ENCODE measurements at places on chromosomes 3 and 15.

- DNase-seq, result no peak
Measured at GRCh38 chr15:57795261-57795660, 88.7 kb downstream of the POLR2M start.

- DNase-seq, result no peak
Measured at GRCh38 chr15:87633525-87633924, 623.0 kb downstream of the NTRK3 start.

- no peak for DNase-seq
Measured at GRCh38 chr3:72328755-72329277, 519.4 kb downstream of the SHQ1 start.

- DNase-seq, result no peak
Measured at GRCh38 chr15:71496336-71496955, 313.9 kb upstream of the NR2E3 start.

- no peak for DNase-seq
Measured at GRCh38 chr3:100748220-100748619, 38.9 kb downstream of the TFG start.

DNA sequence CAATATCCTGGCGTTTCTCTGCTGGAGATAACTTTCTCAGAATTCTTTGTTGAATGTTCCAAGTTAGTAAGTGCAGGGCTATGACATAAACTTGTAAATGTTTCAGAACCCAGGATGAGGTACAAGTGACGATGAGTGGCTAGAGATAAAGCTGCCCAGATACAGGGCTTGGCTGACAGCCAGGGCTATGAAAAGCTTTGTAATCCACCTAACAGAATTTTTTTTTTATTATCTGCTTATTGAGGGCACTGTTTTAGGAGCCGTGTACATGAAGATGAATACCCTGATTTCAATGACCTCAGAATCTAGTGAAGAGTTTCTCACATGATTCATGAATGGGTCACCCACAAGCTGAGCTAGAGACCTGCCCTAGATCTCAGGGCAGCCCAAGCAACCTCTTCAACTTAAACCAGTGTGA, 431.4 kb downstream of the DIPK2A start:
- no peak for DNase-seq

- DNase-seq, result no peak
Measured at GRCh38 chr3:195767792-195768191, 43.9 kb downstream of the MUC4 start.
